ENCODE measurements at places on chromosomes 5 and 9.

DNA sequence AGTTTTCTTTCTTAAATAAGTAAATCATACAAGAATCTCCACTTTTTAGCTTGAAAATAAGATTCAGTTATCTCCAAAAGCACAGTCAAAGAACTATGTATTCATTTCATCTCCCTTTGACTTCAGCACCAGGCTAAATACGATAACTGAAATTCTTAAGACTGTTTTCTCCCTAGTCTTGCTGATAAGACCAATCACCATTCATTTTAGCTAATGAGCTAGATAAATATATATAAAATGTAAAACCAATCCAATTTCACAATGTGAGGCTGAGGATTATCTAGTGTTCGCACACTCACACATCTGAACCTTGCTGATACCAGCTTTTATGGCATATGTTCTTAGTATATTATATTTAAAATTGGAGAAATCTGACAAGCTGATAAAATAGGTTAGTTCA lies 17.3 kb upstream of the ZNF622 start:
- DNase-seq = no peak

DNA sequence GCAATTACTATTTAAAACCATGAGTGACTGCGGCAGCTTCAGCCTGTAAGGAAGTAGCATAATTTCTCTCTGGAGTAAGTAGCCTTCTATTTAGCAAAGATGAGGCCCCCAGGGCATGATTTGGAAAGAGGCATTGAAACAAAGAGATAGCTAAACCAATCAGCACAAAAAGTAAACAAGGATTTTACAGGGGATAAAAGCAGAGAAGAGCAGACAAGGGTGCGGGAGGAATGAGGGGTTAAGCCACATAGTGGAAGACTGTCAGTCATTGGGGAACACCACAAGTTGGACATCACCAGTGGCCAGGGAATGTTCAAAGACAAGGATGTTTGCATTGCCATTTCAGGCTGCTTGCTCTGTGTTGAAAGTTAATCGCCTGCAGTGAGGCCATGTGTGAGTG lies 24.0 kb upstream of the C5orf63 start:
- DNase-seq = no peak

DNA sequence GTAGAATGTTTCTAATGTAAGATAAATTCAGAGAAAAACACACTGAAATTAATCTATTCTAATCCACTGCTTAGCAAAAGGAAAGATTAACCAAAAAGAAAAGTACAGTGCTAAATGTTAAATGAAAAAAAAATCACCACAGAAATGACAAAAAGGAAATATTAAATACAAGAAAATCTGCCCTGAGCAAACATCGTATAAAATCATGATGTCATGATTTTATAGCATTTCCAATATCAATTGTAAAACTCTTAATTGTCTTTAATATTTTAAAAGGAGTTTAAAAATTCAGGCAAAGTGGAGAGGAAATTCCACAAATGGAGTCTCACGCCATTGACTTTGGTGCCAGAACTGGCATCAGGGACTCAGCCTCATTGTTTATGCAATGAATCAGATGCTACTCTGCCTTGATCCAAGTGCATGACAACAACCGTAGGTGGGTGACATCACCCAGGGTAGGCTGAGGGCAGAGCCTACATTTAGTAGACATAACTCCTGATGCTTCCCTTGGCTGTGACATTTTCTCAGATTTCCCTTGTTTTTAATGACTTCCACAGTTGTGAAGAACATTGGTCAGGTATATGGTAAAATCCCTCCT lies 696.8 kb downstream of the SEMA5A start:
- no peak for DNase-seq

GRCh38 chr9:105127863-105128220 lies 116.6 kb upstream of the SLC44A1 start:
- DNase-seq = no peak

DNA sequence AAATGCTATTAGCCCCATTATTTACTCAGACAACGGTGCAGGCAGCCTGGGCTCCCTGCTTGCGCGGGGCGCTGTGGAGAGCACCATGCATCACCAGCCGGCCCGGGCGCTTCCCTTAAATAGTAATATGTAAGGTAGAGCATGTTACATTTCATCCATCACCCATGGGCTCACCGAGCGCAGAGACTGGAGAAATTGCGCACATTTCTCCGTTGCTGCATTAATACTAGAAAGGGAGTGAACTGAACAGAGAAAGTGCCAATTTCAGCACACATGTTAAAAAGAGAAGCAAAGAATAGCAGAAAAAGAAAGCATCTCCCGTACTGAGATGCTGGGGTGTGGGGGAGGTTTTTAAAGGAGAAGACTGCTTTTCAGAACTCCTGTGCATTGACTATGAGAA lies 400.3 kb downstream of the ZSWIM6 start:
- no peak for DNase-seq
